Kidney glomerular epithelial cell (primary cell): ENCODE measurements at places on chromosomes 12 and 14.

DNA sequence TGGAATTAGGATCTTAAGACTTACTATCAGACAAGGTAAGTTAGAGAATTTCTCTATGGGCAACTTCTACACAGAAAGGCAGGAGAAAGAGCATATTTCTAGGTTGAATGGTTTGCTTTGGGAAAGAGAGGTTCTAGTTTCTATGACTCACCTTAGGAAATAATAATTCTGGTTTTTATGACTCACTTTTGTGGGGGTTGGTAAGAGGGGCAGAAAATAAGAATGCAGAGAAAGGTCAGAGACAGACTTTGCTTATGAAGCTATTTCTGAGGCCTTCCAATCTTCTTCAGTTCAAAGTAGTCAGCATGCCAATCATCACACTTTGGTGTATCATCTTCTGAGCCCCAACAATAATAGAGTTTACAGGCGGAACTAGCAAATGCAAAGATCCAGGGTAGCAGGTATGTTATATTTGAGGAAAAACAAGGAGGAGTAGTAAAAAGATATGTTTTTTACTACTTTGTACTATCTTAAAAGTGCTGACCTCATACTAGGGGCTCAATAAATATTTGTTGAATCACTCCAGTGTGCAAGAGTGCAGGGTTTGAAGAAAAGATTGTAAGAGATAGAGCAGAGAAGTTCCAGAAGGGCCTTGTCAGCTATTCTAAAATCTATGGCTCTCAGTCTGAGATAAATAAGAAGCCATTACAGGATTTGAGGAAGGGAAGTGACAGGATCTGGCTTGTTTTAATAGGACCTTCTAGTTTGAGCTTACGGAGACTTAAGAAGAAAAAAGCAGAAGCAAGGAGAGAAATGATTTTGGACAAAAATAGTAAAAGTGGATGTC, 56.7 kb upstream of the LRFN5 start:
- DNase-seq, result peak; percentile 71

- no peak for DNase-seq
Measured at GRCh38 chr12:44155358-44155757, 319.5 kb downstream of the TMEM117 start.

- DNase-seq, result no peak
Measured at GRCh38 chr12:12604740-12605139, 6.9 kb upstream of the CREBL2 start.

GRCh38 chr12:82966001-82966559, 279.4 kb downstream of the TMTC2 start:
- DNase-seq, result no peak

- no peak for DNase-seq
Measured at GRCh38 chr12:22312336-22312735, 22.2 kb downstream of the ST8SIA1 start.

DNA sequence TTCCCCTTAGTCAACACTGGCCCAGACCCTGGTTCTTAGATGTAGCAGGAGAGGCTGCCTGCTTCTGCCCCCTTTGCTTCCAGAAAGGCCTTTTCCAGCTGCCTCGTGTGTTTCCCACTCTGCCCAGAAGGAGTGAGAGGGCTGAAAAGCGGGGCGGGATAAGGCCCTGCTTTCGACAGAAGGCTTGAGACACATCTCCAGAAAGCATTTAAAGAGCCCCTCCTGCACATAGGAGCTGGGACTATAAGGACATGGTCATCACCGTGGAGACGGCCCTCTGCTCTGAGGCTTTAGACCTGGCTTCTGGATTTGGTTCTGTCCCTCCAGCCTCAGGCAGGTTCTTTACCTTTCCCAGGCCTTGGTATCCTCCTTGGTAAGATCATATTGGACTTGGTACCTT, 11.9 kb downstream of the CALM1 start:
- no peak for DNase-seq

GRCh38 chr12:8899830-8900229, 14.5 kb upstream of the PHC1 start:
- no peak for DNase-seq

GRCh38 chr12:65574867-65575266, 249.4 kb upstream of the HMGA2 start:
- no peak for DNase-seq

DNA sequence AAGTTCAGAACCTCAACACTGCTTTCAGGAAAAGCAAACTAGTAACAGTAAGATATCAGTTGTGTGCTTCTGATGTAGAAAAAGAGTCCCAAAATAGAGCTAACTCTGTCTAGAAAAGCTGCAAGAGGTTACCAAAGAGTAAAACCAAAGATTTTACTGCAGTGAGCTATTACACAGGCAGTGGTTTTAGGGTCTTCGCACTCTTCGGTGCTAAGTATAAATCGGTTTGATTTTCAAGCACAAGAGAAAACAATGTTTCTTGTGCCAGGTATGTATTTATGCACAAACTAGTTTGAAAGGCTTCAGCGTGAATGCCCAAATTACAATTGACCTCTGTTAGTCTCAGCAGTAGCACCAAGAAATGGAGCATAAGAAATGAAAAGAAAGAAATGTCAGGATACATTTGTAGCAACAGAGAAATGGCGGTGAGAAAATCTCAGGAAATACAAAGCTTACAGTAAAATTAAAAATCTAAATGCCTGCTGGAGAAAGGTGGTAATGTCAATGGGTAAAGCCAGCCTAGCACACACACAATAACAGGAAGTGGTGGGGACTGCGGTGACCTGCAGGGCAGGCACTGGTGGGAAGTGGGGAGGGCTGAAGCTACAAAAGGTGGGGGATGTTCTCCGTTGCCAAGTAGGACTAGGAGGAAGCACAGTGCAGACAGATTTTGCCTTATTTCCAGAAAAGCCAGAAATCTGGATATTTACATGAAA, 18.0 kb upstream of the DYRK2 start:
- no peak for DNase-seq

DNA sequence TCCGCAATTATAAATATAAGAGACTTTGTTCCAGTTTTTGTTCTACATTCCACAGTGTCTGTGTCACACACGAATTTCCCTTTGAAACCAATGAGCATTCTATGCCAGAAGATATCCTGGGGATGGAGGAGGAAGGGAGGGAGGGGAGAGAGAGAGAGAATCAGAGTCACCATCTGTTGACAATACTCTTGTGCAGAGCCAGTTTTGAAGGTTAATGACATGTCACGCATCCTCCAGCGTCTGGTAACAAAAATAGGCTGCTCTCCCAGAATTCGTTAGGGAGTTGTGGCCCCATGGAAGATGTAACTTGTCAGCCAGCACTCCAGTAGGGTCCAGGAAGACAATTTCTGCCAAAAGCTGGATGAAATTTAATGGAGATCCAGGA, 213.5 kb upstream of the KRR1 start:
- peak; percentile 37 for DNase-seq

DNA sequence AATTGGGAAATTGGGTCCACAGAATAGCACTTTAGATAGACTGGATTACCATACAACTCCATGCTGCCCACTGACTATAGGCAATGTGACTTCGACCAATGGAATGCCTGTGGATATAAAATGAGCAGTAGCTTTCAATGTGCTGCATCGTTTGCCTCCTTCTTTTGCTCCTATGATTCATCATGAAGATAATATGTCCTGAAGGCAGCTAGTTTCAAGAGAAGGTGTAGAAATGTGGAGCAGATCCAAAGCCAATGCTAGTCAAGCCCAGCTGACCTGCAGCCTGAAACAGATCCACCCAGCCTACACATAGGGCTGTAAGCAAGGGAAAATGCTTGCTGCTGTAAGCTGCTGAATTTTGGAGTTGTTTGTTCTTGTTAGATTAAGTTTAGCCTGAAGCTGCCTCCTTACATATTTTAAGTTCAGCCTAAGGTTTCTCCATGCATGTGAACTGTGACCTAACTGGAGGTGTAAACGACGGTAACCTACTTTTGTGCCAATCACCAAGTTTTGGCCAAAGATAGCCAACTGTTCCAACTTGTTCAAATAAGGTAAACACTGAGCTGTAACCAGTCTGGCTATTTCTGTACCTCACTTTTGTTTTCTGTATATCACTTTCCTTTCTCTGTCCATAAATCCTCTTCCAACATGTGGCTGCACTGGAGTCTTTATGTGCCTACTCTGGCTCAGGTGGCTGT, 169.1 kb upstream of the AVPR1A start:
- peak; percentile 32 for DNase-seq

DNA sequence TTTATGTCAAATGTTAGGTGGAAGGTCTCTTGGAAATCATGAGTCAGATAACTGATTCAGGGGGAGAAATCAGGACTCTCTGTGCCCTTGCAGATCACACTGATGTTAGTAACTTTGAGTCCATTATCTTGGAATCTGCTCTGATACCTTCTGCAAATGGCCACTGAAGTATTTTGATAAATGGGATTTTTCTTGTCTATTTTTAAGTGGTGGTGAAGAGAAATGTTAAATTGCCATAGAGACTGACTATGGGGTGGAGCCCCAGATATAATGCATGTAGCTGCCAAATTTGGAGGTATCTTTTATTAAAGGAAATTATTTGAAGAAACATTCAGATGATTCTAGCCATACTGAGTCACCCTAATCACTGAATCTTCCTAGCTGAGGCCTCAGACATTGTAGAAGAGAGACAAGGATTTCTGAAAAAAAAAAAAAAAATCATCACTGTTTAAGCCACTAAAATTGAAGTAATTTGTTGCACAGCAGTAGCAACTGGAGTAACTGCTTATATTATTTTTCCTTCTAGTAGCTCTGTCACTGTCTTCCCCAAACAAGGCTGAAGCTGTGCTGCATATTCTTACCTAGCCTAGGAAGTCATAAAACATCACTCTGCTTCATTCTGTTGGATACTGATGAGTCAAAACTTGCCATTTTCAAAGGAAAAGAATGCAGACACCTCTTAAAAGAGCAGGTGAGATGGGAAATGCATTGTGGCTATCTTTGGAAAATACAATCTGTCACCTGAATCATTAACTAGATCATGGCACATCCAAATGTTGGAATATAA, 36.0 kb upstream of the CLEC14A start:
- DNase-seq, result no peak

GRCh38 chr12:40253936-40254335, 29.1 kb downstream of the LRRK2 start:
- no peak for DNase-seq

GRCh38 chr12:112357214-112357613, 25.0 kb downstream of the HECTD4 start:
- DNase-seq, result no peak

DNA sequence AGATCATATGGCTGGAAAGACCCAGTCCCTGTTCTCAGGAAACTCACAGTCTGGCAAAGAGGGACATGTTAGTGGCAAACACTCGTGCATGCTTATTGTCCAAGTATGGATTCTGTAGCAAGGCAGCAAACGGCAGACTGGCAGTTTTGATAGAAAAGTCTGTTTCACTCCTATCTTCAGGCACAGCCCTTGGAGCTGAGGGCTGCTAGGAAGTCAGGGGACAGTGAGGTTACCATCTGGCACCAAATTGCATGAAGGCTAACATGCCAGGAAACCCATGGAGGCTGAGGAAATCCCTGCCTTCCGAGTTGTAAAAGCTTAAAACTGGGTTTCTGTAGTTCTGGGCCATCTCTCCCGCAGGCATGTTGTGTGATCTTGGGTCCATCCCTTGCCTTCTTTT, 32.9 kb downstream of the CALM1 start:
- no peak for DNase-seq

- no peak for DNase-seq
Measured at GRCh38 chr12:53071591-53072551, 7.3 kb downstream of the SPRYD3 start.

- no peak for DNase-seq
Measured at GRCh38 chr12:26939192-26939832, 1.0 kb downstream of the FGFR1OP2 start.

GRCh38 chr14:90517076-90517841, 120.4 kb downstream of the CALM1 start:
- DNase-seq, result no peak

DNA sequence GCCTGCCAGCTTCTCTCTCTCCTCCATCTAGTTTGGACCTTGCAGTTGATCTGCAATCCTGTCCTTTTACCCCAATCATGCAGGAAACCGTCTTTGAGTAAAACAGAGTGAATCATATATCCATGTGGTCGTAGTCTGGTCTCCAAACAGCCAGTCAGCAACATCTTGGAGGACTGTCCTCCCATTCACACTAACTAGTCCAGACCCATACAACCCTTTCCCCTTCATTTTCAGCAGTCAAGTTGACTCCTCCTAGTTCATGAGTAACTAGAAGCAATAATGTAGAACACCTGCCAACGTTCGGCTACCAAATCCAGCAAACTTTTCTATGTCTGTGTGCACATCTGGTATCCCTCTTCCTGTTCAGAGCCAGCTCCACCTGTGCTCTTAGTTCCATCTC, 10.8 kb upstream of the BIN2 start:
- no peak for DNase-seq

DNA sequence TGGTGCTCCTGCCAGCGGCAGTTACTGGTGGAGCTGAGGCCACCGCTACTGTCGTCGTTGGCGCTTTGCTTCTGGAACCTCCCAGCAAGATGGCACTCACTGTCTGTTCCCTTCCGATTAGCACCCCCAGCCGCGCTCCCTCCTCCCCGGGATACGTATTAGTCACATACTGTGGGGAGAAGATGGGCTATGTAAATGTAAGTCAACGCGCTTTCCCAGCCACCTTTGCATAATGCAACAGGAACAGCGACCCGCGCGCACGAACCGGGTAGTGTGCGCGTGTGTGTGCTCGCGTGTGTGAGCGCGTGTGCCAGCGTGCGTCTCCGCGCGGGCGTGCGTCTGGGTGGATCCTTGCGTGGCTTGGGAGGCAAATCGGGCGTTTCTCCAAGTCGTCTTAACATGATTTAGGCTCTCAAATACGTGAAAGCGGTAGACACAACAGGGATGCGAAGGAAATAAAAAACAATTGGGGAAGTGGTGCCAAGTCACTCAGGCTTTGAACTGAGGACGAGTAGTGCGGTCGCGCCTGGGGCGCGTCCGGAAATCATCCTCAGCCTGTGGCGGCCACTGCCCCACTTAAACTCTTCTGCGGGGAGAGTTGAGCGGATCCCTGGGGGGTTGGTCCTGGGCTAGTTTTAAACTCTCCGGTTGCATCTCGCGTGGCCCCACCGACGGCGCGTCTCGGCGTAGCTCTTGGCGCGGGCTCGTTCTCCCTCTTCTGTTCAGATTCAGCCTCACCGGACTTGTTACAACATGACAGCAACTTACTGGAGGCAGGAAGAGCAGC, 1.8 kb downstream of the FLRT2 start:
- DNase-seq, result peak; percentile 41

- peak; percentile 82 for DNase-seq
Measured at GRCh38 chr12:110314308-110314707, 33.3 kb downstream of the ATP2A2 start.

DNA sequence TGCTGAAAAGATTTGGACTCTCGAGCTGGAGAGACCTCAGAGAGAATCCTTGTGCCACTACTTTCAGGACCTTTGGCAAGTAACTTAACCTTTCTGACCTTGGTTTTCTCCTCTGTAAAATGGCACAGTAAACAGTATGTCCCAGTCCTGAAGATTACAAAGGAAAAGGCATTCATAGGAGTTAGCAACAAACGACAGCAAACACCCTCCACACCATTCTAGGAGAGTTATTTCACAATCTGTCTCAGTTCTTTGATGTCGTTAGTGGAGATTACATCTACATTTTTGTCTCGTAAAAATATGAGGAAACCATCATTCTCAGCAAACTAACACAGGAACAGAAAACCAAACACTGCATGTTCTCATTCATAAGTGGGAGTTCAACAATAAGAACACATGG, 205.7 kb downstream of the ITPR2 start:
- no peak for DNase-seq

GRCh38 chr12:5364036-5364770, 67.7 kb upstream of the NTF3 start:
- no peak for DNase-seq

GRCh38 chr12:45655186-45655585, 74.3 kb upstream of the ARID2 start:
- no peak for DNase-seq
